Stimulated activated CD8-positive, alpha-beta memory T cell treated with anti-CD3 and anti-CD28 coated beads, Interleukin-2, amount 100 ng/mL, for 48 hours (primary cell): ENCODE measurements at places on chromosomes 3 and 15.

GRCh38 chr3:180808823-180809575, 103.5 kb upstream of the FXR1 start:
- no peak for DNase-seq

- DNase-seq = no peak
Measured at GRCh38 chr3:141629976-141630375, 108.1 kb upstream of the RNF7 start.

- DNase-seq = no peak
Measured at GRCh38 chr15:84804005-84804900, 12.9 kb upstream of the ALPK3 start.

DNA sequence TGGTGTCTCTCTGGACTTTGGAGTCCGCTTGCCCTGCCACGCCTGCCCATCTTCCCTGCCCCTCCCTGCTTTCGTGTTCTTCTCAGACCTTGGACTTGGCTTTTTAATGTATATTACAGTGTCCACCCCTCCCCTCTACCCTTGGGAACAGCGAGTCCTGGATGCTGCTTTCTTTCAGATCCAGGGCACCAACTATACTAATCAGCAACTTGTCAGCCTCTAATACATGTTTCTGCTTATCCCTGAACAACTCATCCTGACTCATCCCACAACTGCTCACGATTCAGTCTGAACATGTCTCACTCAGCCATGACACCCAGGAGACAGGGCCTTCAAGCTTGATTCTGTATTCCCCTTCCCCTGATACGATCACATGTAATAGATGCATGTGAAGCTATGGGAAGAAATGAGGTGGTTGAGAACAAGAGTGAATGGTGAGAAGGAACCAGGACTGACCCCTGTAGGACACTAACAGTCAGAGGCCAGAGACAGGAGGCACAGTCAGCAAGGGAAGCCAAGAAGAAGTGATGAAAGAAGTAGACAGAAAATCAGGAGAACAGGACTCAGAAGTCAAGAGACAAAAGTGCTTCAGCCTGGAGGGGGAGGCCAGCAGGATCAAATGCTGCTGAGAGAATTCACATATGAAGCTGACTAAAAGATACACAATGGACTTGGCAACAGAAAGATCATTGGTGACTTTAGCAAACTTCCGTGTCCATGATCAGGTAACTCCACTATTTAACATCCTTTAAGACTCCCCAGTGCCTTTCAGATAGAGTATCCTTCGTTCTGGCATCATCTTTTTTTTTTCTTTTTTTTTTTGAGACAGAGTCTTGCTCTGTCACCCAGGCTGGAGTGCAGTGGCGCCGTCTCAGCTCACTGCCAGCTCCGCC, 35.4 kb downstream of the BCL2L10 start:
- DNase-seq = no peak

GRCh38 chr3:52248165-52248541, 2.6 kb downstream of the PPM1M start:
- no peak for DNase-seq

GRCh38 chr3:10279384-10280176, 13.2 kb downstream of the GHRL start:
- no peak for DNase-seq
